Activated CD4-positive, alpha-beta T cell treated with anti-CD3 and anti-CD28 coated beads, Interleukin-2, amount 50 U/mL, for 16 hours (primary cell): ENCODE measurements at places on chromosomes 12 and 14.
A peak's percentile ranks its signal among the peaks of the same experiment; 100 is the strongest.

GRCh38 chr14:57391517-57392195, 1.3 kb downstream of the NAA30 start:
- DNase-seq: no peak

- DNase-seq: no peak
These were observed 143.9 kb upstream of the NCOR2 start for GRCh38 chr12:124711344-124711743.

DNA sequence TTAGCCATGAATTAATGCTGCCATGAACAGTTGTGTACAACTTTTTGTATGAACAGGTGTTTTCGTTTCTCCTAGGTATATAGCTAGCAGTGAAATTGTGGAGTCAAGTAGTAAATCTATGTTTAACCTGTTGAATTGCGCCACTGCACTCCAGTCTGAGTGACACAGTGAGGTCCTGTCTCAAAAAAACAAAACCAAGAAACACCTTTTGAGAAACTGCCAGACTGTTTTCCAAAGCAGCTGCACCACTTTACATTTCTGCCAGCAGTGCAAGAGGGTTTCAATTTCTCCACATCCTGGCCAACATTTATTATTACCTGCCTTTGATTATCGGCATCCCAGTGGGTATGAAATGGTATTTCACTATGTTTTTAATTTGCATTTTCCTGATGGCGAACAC, 3.3 kb upstream of the PLEKHG3 start:
- DNase-seq: no peak

- peak; percentile 75 for DNase-seq
These were observed 20.4 kb downstream of the CCDC88C start for GRCh38 chr14:91396959-91397815.

DNA sequence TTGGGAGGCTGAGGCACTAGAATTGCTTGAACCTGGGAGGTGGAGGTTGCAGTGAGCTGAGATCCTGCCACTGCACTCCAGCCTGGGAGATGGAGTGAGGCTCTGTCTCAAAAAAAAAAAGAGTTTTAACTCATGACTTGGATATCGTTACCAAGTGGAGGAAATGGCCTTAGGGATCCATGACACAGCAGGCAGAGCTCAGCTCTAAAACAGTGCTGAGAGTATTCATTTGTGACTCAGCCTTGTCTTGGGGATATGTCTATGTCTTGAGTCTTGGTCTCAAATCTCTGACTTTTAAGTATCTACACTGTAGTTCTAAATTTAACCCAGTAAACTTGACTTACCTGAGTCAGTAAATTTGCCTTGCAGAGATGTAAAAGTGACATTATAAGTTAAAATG, 8.8 kb upstream of the PEX5 start:
- no peak for DNase-seq

DNA sequence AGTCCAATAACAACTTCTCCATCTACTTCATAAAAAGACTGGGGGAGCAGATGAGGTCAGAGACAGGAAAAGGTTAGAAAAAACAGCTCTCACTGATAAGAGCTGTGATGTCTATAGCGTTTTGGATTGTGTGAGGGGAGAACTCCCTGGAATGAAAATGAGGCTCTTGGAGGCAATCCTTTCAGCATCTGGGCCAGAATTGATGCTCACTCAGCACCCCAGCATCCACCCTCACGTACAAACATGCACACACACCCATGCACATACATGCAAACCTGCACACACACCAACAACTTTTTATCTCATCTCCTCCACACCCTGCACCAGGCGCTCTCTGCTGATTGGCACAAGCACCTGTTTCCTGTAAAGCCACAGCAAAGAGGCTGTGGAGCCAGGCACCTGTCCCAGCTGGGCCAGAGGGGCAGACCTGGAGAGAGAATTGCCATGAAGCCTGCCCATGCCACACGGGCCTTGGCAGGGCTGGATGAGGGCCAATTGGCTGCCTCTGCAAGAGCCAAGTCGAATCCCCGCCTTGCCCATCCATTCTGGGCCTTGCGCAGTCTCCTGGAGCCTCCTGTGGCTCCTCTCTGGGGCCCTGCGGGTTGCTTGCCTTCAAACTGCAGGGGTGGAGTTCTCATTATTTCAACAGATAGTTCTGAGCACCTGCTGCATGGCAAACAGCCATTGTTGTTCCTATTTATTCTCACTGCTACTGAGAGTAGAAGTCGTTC, 53.1 kb downstream of the SYNE3 start:
- no peak for DNase-seq
